ENCODE measurements at places on chromosomes 2 and 18.

- DNase-seq = no peak
Observed at GRCh38 chr2:15894481-15895144, 45.7 kb upstream of the MYCN start.

DNA sequence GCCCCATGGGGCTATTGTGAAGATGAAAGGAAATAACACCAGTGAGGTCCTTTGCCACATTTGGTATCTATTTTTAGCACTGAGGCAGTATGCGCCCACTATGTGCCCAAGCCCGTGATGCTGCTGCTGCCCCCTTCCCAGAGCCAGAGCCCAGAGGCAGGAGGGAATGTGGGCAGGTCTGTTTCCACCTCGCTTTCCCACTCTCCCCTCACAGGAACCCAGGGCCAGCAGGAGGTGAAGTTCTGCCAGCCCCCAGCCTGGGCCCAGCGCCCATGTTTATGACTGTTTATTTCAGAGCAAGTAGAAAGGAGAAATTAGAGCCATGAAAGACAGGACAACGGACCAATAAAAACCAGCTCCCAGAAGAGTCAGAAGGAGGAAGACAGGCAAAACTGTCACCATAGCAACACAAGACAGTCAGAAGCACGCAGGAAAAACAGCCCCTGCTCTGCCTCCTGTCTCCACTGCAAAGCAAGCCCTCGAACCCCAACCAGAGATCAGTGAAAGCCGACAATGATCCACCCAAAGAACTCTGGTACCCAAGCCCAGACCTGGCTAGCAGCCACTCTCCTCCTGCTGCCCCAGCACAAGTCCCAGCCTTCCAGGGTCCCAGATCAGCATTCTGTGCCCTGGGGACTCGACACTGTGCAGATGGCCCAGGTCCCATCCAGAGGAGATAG lies 1.4 kb downstream of the CYRIA start:
- no peak for DNase-seq

GRCh38 chr2:6474161-6475140 lies 391.3 kb downstream of the CMPK2 start:
- DNase-seq = no peak

DNA sequence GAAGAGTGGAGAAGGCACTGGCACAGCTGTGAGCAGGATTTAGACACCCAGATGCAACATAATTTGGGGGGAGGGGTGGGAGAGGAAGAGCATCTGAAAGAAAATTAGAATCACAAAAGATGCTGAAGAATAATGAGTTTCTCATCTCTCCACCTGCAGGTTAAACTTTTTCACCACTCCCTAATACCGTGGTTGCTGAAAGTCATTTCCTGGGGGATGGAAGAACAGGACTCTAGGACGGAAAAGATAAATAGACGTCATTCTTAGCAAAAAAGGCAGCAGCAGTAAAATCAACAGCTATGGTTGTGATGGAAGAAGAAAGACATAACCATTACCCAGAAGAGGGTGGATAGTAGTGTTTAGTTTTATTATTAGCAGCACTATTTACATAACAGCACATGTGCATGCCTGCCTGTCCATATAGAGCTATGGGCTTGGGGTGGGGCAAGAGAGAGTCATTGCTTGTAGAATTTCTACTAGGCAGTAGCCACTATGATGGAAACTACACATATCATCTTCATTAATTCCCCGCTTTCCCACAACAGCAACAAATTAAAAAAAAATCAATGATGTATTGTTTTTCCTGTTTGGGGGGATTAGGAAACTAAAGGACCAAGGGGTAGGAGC lies 212.2 kb downstream of the TRIB2 start:
- no peak for DNase-seq

DNA sequence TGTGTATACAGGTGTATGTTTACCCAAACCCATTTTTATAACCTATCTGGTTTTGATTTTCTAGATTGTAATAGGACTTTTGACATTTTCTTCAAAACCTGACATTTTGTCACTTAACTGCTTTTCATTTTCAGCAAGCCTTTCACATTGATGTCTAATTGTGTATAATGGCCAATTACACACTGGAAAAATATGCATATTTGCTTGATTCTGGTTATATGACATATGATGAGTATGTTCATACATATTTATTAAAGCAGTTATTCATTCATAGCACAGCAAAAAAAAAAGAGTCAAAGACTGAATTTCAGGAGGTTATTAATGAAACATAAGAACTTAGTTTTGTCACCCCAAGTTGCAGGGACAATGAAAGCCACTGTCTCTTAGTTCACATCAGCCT lies 307.7 kb upstream of the TNP1 start:
- no peak for DNase-seq

DNA sequence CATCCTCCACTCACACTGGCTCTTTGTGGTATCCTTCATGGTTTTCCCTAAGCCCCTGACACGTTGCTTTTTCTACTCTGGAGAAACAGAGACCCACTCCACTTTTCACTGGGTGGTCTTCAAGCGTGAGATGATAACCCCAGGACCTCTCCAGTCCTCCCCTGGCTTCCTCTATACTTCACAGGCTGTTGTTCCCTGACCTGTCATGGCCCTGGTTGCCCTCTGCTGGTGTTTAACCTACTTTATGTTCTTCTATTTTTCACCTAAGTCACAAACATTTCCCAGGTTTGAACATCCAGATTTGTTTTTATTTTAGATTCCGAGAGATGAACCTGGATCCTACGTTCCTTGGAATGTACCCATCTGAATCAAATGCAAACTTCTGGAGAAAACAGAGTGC lies 84.5 kb downstream of the AOX1 start:
- DNase-seq = no peak

DNA sequence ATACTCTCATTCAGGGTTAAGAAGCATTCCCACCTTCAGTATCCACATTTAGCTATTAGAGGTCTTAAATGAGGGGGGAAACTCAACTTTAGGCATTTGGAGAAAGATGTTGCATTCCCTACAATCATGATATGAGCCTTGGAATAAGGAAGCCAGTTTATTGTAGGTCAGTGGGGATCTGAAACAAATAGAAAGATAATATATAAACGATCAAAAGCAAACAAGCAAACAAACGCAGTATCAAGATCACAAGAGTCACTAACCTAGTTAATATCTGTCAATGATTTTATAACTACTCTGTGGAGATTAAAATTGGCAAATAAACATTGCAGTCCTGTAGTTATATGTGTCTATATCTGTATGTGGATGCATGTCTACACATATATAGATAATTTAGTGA lies 152.4 kb upstream of the LRATD1 start:
- no peak for DNase-seq

GRCh38 chr2:128514555-128514955 lies 195.9 kb upstream of the HS6ST1 start:
- DNase-seq = no peak

- DNase-seq = no peak
Observed at GRCh38 chr2:33391529-33392255, 84.8 kb upstream of the RASGRP3 start.

Data from CD4-positive, alpha-beta T cell (primary cell).